T-helper 17 cell (primary cell): ENCODE measurements at places on chromosomes 5 and 9.

GRCh38 chr5:15526413-15526812, 26.4 kb downstream of the FBXL7 start:
- DNase-seq, result no peak

GRCh38 chr9:4137234-4137633, 162.6 kb downstream of the GLIS3 start:
- no peak for DNase-seq

DNA sequence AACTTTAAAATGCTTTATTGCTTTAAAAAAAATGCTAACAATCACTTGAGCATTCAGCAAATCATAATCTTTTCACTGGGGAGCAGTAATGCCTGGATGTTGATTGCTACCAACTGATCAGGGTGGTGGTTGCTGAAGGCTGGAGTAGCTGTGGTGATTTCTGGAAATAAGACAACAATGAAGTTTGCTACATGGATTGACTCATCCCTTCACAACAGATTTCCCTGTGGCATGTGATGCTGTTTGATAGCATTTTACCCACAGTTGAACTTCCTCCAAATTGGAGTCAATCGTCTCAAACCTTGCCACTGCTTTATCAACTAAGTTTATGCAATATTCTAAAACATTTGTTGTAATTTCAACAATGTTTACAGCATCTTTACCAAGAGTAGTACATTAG, 83.3 kb downstream of the MLLT3 start:
- no peak for DNase-seq

DNA sequence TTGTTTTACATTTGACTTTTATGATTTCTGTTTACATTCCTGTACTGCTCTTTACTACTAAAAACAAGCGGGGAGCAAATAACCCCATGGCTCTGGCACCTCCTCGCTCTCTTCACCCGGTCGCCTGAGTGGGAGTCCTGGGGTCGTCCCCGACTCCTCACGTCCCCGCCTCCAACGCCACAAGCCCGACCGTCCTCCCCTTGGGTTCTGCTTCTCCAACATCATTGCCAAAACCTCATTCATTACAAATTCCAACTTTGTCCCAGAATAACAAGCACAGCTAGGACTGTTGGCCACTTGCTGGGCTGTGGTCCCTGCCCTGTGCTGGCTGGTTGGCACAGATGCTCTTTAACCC, 35.1 kb downstream of the MRPL36 start:
- no peak for DNase-seq

GRCh38 chr5:175853573-175854230, 17.7 kb upstream of the CPLX2 start:
- DNase-seq, result no peak

DNA sequence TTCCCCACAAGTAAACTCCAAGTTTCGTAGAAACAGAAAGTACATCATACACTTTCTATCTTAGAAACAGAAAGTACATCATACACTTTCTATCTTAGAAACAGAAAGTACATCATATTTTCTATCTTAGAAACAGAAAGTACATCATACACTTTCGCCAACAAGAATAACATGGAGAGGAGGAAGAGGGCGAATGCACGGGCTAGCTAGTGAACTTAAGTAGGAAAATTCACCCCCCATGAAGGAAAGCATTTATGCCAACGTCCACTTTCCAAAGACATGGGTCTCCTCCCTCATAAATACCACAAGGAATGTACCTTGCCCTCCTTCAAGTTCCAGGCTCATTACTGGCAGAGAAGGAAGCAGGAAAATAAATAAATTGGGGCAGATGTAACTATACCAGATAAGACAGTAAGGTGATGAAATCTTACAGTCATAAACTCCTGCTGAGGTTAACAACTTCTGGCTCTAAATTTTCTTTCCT, 64.7 kb downstream of the FRMD3 start:
- no peak for DNase-seq

DNA sequence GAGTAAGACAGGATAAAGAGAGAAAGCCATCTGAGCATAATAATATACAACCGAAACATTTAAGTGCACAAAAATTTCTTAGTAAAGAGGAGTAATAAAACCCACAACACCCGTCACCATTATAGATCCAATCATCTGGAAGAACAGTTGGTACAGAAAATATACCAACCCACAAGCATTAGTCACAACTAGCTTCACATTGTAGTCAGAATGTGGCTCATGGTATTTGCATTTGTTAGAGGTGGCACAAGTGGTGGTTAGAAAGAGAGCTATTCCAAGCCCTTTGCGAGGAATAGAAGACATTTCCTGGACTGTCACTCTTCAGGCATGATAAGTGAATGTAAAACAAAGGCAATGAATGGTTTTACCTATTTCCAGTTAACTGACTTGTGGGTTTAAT, 677.5 kb upstream of the ST8SIA4 start:
- no peak for DNase-seq

GRCh38 chr5:172602783-172603231, 38.3 kb upstream of the NEURL1B start:
- no peak for DNase-seq

GRCh38 chr9:126720036-126720435, 84.8 kb upstream of the ZBTB43 start:
- DNase-seq, result no peak

- no peak for DNase-seq
Measured at GRCh38 chr9:123472862-123473614, 117.0 kb downstream of the CRB2 start.

DNA sequence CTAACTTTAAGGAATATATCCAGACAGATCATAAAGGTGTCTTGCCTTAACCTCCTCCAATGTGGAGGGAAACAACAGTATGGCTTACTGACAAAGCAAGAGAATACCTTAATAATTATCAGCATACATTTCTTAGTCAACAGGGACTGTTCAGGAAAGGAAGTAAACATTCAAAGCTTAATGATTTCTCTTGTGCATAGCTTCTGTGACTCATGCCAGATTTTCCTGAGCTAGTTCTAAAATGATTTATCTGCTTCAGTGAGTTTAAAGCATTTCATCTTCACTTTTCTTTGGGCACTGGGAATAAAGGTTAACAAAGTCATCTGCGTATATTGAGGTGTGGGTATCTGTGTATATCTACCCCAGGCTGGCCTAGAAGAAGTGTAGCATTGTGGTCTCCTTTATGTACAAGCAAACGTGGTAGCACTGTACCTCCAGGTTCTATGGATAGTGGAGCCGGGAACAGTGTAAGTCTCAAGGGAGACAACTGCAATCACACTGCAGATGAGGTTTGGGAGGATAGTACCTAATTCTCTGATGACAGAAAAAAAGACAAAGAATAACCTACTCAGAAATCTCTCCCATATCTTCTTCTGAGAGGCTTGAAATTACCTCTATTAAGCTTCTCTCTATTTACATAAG, 284.1 kb downstream of the HCN1 start:
- DNase-seq, result no peak

DNA sequence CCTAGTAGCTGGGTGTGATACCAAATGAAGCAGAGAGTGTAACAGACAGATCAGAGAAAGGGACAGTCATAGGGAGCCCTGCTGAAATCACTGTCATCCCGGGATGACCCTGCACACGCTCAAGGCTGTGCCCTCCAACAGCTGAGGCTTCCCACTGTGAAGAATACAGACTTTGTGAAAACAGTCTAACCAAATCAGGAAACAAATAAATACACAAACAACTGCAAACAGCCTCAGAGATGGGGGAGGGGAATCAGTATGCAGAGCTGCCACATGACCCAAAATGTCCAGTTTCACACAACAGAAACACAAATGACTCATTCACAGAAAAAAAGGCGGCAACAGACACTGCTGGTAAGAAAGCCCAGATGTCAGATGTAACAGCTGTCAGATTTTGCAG, 101.9 kb downstream of the ADAMTS2 start:
- no peak for DNase-seq

- no peak for DNase-seq
Measured at GRCh38 chr9:13284011-13284410, 4.5 kb upstream of the MPDZ start.

- DNase-seq, result no peak
Measured at GRCh38 chr5:158552241-158552640, 547.5 kb downstream of the EBF1 start.

- no peak for DNase-seq
Measured at GRCh38 chr5:171207256-171207847, 101.7 kb upstream of the TLX3 start.

DNA sequence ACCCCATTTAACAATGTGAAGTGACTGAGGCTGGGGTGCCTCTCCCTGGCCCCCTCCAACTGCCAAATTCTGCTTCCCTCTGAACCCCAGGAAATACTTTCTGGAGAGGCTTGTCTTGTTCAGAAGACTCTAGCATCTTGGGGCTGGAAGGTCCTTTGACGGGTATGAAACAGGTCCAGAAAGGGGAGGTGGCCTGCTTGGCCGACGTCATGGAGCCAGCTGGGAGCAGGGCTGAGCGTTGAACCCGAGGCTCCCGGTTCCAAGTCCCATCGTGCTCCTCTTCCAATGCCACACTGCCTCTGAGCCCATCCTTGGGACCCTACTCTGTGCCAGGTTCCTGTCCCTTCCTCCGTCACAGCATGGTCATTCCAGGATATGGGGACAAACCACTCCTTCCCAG, 46.9 kb downstream of the NDST1 start:
- DNase-seq, result no peak

- no peak for DNase-seq
Measured at GRCh38 chr9:84411683-84412267, 71.2 kb upstream of the SLC28A3 start.

- DNase-seq, result no peak
Measured at GRCh38 chr9:100573655-100574260, 4.1 kb upstream of the CAVIN4 start.

DNA sequence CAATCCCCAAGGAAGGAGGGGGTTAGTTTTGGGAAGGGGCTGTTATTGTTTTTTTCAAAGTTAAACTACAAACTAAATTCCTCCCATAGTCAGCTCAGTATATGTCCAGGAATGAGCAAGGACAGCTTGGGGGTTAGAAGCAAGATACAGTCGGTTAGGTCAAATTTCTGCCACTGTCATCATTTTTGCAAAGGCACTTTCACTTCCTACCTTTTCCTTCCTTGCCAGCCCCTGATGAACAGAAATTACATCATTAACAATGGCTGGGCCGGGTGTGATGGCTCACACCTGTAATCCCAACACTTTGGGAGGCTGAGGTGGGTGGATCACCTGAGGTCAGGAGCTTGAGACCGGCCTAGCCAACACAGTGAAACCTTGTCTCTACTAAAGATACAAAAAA, 51.5 kb upstream of the HRH2 start:
- DNase-seq, result no peak

DNA sequence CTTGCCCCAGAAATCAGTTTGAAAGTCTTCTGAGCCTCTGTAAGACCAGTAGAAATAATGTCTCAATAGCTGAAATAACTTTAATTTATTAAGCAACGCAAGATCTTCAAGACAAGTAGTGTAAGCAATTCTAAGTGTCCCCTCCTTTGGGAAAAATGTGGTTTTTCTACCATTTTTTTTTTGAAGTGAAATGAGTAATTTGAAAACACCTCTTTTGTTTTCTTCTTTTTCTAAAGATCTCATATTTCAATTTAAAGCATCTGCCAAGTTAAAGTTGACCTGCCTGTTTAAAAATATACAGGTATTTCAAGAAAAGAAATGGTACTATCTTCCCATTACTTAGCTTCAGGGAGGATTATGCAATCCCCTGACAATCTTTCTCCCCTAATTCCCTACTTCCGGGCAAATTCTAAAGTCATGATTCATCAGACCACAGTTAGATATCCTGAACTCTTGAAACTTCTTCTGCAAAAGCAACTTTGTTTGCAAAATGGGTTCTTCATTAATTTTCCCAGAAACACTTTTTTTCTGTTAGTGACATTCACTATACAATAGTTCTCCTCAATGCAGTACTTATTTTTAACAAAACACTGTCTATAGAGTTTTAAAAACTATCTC, 7.8 kb upstream of the ANXA1 start:
- DNase-seq, result no peak

DNA sequence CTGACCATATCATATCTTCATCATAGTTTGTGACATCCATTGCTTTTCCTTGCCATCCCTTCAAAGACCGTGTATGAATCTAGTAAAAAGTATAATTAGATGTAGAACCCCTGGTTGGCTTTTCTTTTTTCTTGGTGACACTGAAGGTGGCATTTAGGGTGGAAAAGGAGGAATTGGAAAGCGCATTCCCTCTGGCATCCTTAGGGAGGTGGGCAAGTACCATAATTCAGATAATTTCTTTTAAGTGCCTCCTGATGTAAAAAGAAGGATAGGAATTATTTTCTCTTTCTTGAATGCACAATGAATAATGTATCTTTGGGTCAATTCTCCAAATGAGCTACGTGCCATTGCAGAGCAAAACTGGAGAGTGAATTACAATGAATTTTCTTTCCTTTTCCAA, 73.2 kb upstream of the SMARCA2 start:
- no peak for DNase-seq

GRCh38 chr5:9361835-9362234, 184.0 kb downstream of the SEMA5A start:
- DNase-seq, result peak; percentile 10

DNA sequence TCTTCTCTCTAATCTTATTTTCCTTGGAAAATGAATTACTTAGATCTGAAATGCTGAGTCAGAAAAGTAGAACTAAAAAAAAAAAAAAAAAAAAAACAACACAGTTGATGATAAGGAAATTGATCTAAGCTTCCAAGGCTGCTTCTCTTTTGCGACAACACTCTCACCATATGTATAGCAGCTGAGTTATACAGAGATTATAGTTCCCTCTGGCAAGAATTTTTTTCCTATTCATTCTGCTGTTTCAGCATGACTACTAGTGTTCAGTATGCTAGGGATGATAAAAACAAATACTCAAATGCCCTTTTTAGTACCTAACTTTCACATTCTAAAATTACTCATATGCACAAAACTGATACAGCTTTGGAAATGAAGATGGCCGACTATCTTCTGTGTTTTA, 267.3 kb downstream of the MLLT3 start:
- no peak for DNase-seq

GRCh38 chr9:115469841-115470240, 351.9 kb upstream of the TNC start:
- DNase-seq, result no peak

- DNase-seq, result no peak
Measured at GRCh38 chr9:89865357-89865756, 260.5 kb downstream of the GADD45G start.

DNA sequence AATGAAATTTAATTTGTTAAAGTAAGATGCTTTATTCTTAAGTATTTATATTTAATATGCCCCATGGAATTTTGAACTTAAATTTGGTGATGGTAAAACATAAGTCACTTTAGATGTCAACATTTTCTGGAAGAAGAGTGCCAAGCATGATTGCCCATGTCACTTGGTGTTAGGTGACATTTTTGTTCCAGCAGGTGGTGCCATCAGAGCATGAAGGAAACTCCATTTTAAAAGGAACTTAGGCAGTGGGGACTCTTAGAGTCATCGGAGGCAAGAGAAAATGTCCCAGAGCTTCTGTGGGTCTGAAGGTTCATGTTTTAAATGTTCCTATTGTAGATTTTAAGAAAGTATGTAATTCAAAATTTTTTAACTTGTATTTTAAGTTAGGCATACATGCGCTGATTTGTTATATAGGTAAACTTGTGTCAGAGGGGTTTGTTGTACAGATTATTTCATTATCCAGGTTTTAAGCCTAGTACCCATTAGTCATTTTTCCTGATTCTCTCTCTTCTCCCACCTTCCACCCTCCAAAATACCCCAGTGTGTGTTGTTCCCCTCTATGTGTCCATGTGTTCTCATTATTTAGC, 789.3 kb downstream of the SEMA5A start:
- no peak for DNase-seq
